ENCODE measurements at places on chromosomes 4 and X.

- DNase-seq: no peak
Observed at GRCh38 chr4:76607266-76607799, 172.3 kb downstream of the SHROOM3 start.

- DNase-seq: no peak
Observed at GRCh38 chr4:174561560-174561959, 39.3 kb upstream of the HPGD start.

DNA sequence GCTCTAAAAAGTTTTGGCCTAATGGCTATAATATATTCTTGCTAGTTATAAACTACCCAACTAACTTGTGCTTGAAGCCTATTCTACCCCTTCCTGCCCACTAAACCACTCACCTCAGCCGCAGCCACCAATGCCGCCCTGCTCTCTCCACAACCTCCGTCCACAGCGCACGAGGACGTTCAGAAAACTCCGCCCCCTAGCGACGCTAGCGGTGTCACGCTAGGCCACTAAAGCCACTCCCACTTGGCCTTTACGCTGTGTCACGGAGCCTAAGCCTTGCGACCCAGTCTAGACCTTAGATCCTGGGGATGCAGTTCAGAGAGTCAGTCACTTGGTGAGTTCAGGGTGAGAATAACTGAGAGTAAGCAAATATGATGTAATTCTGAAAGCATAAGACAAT lies at the start of gene TEX11:
Gene TEX11, minus strand, starts transcription at position 171 of the 400 bp plus-strand sequence. CDS start 922 bp downstream, outside the sequence.
- no peak for DNase-seq

GRCh38 chr4:139550724-139551429 lies 5.1 kb downstream of the SETD7 start:
- DNase-seq: no peak

DNA sequence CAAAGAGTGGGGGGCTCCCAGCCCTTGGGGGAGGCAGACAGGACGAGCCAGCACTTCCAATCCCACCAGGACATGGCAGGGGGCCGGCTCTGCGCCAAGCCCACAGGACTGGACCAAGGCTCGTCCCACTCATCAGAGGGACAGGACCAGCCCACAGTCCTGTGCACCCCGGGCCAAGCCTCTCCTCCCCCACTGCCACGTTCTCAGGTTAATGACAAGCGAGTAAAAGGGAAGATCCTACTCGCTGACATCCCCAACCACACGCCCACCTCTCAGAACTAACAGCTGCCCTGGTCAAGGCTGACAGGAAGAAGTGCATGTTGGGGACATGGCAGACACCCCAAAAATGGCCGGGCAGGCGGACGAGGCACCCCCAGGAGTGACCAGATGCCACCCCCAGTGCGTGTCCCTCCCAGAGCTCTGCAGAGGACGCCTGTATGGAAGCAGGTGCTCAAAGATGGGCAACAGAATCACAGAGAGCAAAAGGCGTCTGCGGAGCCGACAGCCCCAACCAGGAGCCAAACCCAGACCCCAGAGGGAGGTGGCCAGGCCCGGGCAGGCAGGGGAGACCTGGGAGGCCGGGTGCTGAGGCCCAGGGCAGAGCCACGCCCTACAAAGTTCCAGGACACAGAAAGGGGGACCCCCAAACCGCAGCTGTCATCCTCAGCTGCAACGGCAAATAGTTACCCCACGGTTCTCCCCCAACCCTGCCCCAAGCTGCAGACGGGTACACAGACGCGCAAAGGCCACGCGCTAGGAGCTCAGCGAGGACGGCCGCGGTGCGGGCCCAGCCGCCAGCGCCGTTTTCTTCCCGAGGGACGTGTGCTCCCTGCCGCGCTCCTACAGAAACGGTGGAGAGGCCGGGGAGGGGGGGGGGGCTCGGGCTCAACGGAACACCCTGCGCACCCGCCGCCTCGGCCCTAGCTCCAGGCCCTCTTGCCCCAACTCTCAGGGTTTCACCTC lies 1.7 kb downstream of the CTBP1 start:
- no peak for DNase-seq

- DNase-seq: peak; percentile 55
Observed at GRCh38 chrX:40153345-40154249, 55.8 kb upstream of the BCOR start.

DNA sequence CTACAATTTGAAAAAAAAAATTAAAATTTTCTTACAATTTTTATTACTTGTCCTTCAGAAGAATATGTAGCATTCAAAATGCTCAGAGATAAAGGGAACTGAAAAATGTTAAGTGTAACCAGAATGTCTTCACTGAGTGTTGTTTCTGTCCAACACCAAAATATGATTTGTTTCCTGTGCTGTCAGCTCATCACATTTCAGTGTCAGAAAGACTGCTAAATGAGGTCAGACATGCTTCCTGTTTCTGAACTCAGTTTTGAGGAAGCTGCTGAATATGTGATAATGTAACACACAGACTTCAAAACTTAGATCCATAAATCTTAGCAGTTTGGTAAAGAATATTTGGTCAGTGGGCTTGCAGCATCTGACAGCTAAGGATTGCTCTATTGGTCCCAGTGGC lies 1849.7 kb downstream of the PCDH7 start:
- no peak for DNase-seq

GRCh38 chr4:7900334-7900909 lies 39.2 kb downstream of the AFAP1 start:
- no peak for DNase-seq

GRCh38 chr4:181541396-181541795 lies 701.8 kb upstream of the TENM3 start:
- DNase-seq: no peak

- DNase-seq: no peak
Observed at GRCh38 chr4:75308049-75308448, 206.2 kb downstream of the RCHY1 start.

DNA sequence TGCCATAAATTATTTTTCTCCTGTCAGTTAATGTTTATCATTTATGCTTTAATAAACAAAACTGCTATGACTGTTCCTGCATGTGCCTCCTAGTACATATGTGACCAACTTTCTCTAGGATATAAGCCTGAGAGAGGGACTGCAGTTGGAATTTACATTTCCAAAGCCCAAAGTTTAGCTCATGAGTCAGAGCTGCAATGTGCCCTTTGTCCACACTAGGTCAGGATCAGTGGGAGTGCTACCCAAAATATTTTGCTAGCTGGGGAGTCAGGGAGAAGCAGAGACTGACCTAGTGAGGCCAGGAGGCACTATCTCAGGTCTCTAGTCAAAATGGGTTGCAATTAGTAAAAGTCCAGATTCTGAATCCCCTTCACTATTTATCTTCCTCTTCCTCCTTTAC lies 92.7 kb downstream of the AR start:
- no peak for DNase-seq

DNA sequence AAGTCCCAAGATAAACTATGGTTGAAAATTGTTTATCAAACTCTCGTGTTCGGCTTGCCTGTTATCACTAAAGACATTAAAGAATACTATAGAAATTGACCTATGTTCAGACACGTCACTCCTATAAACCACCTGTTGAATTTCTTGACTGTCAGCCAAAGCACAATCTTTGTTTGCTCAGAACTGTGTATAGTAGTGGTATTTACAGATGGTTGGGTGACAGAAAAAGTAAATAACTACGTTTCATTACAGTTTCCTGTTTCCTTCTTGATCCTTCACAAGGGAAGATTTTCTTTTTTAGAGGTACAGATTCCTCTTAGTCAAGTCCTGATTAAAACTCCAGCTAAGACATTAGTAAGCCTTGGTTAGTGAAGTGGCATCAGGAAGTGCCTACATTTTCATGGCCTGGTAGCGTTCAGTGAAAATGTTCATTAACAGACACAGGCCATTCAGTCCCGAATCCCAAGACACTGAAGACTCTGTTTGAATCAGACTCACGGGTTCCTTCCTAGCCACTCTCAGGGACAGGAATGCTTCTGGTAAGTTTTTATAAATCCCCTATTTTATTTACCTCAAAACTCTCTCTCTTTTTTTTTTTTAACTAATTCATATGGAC lies at the start of gene SMIM31:
Gene SMIM31, plus strand, starts transcription at position 259 of the 616 bp plus-strand sequence. CDS start 16,313 bp downstream, outside the sequence.
- DNase-seq: no peak

- no peak for DNase-seq
Observed at GRCh38 chr4:113446019-113446418, 315.5 kb downstream of the CAMK2D start.

DNA sequence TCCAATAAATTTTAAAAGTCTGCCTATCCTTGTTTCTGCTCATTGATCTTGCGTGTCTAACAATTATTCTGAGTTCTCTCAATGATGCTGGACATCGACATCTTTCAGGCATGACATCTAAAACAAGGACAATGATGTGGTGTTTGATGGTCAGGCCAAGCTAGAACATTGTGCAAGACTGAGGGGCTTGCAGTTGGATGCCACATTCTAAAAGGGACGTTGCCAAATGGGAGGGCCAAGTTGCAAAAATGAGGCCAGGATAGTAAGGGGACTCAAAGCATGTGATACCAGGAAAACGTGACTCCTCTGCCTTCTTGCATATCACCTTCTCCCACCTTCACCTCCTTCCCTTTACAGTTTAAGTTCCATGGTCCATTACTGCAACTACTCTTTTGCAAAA lies 29.4 kb upstream of the NSUN7 start:
- no peak for DNase-seq

DNA sequence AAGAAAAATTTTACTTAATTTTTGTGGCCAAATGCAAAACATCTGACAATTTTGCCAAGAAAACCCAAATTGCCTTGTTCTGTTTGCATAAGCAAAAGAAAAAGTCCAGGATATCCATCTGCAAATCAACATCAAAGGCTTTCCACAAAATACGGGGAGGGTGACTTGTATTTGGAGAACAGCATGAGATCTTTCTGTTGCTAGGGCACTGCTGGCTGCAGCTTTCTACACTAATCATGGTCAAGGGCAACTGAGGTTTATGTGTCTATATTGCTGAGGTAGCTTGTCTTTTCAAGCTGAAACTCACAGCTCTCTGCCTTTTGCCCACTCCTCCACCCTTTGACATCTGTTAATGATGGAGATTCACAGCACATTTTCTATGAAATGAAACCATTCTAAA lies 389.1 kb downstream of the NKX6-1 start:
- no peak for DNase-seq

- no peak for DNase-seq
Observed at GRCh38 chrX:9738151-9738550, 27.5 kb downstream of the GPR143 start.

DNA sequence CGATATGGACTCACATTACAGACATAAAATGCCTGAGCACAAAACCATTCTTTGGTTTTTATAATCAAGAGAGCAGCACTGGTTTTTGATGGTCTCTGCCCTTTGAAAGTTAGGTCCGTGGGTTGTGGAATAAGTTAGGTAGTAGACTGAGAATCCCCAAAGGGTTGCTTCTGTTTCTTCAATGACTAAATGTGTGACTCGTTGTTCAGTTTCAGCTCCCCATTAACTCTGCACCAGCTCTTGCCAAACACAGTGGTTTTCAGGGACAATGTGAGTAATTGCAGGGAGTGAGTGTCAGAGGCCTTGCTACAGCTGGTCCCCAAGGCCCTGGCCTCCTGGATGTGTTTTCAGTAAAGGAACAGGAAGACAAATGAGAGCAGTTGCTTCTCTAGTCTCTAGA lies 24.8 kb downstream of the SMIM20 start:
- no peak for DNase-seq

- DNase-seq: no peak
Observed at GRCh38 chr4:105979506-105979905, 84.2 kb downstream of the NPNT start.

DNA sequence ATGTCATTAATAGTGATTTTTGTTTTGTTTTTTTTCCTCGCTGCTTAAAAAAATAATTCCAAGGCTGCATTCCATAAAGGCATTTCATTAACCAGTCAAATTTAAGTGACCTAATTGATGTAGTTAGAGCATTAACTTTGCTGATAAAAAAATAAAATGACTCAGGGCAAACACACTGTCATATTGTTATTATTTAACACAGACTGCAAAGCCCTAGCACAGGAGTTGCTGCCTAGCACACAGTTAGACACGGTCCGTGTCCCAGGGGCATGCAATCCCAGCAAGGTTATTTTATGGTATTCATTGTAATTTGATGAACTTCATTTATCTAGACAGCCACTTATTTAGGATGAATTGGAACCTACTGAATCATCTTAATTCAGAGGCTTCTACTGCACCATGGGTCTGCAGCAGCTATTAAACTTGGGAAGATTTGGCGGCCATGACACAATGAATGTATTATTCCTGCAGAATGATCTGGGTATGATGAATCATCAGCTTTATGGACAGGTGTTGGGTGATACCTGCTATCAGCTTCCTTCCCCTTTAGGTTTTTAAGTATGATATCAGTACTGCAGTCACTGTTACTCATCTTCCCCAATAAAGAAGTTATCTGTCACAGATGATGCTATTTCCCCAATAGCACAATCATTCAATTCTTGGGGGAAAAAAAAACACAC lies 182.7 kb downstream of the PPARGC1A start:
- no peak for DNase-seq

DNA sequence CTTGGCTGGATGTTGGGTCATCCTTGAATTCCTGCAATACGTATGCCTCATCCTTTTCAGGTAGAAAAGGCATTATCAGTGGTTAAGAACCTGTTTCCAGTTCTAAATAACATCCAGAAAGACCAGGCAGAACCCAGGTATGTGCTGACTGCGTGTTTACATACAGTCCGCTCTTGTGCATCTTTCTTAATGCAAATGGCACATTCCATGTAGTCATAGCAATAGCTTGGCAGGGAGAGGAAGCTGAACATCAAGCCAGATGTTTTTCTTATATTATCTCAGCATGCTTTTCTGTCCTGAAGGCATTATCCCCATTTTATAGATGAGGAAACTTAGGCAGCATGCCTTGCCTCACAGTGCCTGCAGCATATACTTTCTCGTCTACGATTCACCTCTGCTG lies 2.1 kb downstream of the DCLK2 start:
- DNase-seq: no peak

- DNase-seq: no peak
Observed at GRCh38 chr4:15694431-15694830, 8.4 kb upstream of the BST1 start.

DNA sequence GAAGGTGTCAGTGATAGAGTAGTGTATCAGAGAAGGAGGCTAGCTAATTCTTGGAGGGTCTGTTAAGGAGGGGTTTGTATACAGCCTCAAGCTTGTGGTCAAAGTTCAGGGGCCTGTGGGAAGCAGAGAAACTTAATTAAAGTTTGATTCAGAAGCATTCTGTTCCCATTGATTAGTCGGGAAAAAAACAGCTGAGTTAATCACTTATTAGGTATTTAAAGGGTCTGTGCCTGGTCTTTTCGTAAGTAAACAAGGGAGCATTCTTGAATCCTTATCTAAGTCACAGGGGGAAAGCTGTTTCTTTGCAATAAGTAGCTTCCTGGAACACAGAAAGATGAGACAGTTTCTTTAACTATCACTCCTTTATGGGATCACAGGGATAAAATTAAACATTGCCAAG lies 492.1 kb downstream of the PCDH10 start:
- no peak for DNase-seq

DNA sequence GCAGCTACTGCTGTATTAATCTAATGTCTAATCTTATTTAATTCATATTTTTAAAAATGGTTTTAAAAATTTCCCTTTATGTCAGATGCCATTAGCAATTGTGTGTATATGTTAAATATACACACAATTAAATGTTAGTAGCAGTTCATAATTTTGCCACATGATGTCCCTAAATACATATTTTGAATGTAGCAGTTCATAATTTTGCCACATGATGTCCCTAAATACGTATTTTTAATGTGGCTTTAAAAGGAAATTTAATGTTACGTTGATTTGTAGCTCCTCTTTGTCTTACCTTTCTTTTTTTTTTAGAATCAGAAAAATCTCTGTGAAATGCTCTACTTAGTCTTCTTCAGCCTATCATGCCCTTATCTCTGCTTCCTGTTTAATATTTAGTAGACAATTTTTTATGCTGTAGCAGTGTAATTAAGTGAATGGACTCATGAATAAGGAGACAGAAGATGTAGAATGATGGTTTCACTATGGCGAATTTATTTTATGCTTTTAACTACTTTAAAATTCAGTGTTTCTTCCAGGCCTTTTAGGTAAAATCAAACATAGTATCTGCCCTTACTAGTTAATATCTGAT lies 26.1 kb downstream of the RBM46 start:
- no peak for DNase-seq
